Daoy (cell line): ENCODE measurements at places on chromosomes 6 and 20.

DNA sequence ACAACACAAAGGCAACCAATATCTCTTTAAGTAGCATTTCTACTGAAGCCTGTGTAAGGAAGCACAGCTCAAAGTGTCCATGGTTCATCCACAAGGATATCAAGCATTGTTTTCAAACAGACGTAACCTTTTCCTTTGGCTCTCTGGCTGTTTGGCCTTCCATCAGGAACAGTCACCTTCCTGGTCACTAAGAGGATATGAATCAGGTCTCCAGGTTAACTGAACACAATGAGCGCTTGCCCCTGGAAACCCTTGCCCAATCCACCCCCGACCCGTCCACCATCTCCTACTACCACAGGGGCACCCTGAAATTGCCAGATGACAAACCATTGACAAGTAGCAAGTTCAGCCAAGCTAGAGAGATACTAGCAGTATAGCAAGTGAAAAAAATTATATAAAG is 114.4 kb upstream of the COL21A1 start:
- DNase-seq = no peak

DNA sequence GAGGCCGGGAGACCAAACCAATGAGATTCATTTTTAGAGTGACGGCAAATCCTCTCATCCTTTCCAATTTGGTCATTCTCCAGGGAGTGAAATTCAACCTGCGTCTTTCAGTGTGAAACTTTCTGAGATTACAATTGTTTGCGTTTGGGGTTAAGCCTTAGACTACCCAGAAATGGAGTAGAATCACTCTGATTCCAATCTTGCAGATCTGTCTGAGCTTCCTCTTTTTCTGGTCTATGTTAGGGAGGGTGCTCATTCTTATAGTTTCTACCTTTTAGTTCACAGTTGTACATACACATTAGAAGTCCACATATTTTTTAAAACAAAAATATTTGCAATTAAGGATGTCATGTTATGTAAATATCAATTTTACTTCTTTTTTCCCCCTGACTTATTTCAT is 183.0 kb upstream of the PHACTR1 start:
- DNase-seq = no peak

DNA sequence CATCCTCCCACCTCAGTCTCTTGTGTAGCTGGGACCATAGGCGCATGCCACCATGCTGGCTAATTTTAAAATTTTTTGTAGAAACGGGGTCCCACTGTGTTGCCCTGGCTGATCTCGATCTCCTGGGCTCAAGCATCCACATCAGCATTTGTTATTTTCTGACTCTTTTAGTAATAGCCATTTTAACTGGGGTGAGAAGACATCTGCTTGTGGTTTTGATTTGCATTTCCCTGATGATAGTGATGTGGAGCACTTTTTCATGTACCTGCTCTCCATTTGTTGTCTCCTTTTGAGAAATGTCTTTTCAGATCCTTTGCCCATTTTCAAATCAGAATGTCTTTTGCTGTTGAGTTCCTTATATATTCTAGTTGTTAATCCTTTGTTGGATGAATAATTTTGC is 22.2 kb upstream of the TULP4 start:
- DNase-seq = no peak

DNA sequence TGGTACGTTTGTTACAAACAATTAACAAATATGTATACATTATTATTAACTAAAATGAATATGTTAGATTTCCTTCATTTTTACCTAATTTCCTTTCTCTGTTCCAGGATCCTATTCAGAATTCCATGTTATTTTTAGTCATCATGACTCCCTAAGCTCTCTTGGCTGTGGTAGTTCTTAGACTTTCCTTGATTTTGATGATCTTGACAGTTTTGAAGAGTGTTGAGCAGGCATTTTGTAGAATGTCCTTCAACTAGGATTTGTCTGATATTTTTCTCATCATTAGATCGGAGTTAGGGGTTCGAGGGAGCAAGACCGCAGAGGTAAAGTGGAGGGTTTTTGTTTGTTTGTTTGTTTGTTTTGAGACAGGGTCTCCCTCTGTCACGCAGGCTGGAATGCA is 44.3 kb upstream of the ZNF184 start:
- DNase-seq = no peak

DNA sequence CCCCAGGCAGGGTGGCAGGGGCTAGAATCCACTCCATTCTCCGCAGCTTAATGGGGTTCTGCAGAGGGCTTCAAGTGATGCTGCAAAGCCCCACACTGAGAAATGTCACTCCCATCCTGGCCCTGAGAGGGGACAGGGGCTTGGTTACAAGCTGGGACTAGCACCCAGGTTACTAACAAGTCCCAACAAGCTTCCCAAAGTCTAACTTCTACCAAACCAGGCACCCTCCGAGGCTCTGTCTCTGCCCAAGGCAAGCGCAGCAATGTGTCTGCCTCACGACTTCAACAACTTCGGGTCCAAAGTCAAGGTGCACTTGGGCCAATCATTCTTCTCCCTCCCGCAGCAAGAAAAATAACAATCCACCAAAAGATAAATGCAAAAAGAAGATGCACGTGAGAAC is 45.6 kb downstream of the NFATC2 start:
- no peak for DNase-seq

- DNase-seq = no peak
Measured at GRCh38 chr6:113829696-113830045, 27.5 kb upstream of the MARCKS start.

GRCh38 chr20:13432126-13432525 is 206.6 kb downstream of the TASP1 start:
- no peak for DNase-seq

DNA sequence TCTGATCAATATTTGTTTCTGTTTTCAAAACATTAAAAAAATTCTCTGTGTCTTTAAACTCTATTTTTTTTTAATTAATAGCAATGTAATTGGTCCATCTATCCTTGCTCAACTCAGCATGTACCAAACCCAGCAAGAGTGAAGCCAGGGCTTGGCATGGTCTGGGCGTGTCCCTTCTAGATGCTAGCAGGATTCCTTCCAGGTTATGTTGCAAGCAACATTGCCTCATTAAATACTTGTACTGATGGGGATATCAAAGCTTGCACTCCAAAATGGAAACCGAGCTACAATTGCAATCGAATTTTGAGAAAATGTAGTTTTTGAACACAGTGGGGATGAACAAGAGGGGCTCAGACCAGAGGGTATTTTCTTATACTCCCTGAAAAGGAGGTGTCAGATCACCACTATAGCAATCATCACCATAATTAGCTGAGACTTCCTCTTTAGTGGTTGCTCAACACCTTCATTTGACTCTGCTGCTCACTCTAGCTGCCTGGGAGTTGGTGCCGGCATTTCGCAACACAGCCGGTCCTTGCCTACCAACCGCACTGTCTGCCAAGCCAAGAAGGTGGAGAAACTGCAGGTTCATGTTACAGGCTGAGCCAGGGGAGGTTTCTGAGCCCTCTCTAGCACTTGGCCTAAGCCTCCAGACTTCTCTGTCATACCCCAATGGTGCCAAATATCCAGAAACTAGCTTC is 67.8 kb upstream of the RALGAPA2 start:
- DNase-seq = peak; percentile 69

DNA sequence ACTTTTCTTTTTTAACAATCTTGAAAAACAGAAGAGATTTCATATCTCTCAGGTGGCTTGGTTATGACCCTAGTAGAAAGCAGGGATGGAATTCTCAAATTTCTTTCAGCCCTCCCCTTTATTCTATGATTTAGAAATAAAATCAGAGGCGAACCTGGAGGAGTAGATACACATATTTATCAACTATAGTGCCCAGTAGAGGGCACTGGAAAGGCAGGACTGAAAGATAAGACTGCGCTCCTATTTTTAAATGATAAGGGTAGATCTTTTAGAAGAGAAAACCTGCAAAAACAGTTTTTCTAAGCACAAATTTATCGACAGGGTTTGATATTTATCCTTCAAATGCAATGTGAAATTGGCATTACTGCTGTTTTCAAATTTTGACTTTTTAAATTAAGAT is 1296.6 kb downstream of the EPHA7 start:
- no peak for DNase-seq

DNA sequence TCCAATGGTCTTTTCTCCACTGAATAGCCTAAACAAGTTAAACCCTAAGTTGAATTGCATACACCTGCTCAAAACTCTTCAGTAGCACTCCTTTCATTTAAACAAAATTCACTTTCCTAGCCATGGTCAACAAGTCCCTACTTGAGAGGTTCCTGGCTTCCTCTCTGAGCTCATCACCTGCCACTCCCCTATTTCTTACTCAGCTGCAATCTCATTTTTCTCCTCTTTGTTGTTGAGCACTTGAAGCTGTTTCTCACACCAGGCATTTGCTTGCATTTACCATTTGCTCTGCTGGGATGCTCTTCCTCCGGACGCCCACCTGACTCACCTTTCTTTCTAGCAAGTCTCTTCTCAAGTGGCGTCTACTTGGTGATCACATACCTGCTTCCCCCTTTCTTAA is 38.5 kb downstream of the EDN1 start:
- no peak for DNase-seq

GRCh38 chr6:14518515-14519217 is 401.1 kb downstream of the CD83 start:
- DNase-seq = peak; percentile 43

- no peak for DNase-seq
Measured at GRCh38 chr6:127854009-127854408, 46.8 kb downstream of the THEMIS start.

DNA sequence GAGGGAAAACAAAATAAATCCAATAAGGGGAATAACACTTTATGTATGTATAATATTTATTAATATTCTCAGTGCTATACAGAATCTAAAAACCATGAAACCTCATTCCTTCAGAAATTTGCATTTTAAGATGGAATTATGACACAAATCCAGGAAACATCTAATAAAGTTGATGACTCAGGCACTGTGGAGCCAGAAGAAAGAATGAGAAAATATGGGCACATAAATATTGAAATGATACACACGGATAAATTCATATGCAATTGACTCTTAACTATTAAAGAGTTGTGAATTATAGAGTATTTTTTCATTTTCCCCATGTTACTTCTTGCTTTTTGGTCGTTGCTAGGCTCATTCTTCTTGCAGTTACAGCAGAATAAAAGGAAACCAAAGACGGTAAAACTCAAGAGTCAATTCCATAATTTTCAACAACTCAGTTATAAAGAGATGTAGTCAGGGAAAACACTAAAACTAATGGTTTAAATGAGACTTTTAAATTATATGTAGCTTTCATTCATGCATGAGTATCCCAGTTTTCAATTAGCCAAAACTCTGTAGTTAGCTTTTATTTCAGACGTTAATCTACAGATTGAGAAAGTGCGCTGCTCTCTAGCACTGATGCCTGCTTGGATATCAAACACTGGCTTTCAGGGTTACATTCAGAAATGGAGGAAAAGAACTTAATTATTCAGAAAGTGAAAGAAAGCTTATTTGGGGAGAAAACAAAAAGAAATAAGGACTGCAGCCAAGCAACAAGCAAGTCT is 95.4 kb downstream of the ADGRB3 start:
- no peak for DNase-seq

DNA sequence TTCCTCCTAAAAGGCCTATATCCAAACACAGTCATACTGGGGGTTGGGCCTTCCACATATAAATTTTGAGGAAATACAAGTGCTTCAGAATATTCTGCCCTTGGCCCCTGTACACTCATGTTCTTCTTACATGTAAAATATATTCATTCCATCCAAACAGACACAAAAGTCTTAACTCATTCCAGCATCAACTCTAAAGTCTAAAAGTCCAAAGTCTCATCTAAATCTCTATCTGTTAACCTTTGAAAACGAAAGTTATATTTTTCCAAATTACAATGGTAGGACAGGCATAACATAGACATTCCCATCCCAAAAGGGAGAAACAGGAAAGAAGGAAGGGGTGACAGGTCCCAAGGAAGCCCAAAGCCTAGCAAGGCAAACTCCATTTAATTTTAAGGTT is 215.4 kb upstream of the THBS2 start:
- DNase-seq = no peak
